IMR-90 (cell line): ENCODE measurements at places on chromosomes 1 and 21.

GRCh38 chr1:36154765-36155407, 1.1 kb upstream of the MAP7D1 start:
- H3K36me3 ChIP-seq: peaks cover 9% of the 10 kb centered on the region
- no peaks in the 10 kb centered on the region for H3K27me3 ChIP-seq
- peaks cover 29% of the 10 kb centered on the region for H3K4me1 ChIP-seq
- peak overlapping the region; percentile 95 for H3K27ac ChIP-seq
- H3K4me3 ChIP-seq: peak overlapping the region; percentile 98

GRCh38 chr21:40845441-40845995, 1.4 kb downstream of the DSCAM start:
- no peaks in the 10 kb centered on the region for H3K4me1 ChIP-seq
- H3K36me3 ChIP-seq: no peaks in the 10 kb centered on the region
- DNase-seq: peak; percentile 3
- H3K27ac ChIP-seq: no peak overlapping the region
- H3K27me3 ChIP-seq: no peaks in the 10 kb centered on the region

- H3K4me1 ChIP-seq: peaks cover 24% of the 10 kb centered on the region
- H3K36me3 ChIP-seq: peaks cover 10% of the 10 kb centered on the region; the same call in 1 of the 2 replicates
- no peak overlapping the region for H3K4me3 ChIP-seq
- DNase-seq: no peak
- H3K27me3 ChIP-seq: no peaks in the 10 kb centered on the region
Measured at GRCh38 chr1:164589961-164590507, 31.1 kb downstream of the PBX1 start.

DNA sequence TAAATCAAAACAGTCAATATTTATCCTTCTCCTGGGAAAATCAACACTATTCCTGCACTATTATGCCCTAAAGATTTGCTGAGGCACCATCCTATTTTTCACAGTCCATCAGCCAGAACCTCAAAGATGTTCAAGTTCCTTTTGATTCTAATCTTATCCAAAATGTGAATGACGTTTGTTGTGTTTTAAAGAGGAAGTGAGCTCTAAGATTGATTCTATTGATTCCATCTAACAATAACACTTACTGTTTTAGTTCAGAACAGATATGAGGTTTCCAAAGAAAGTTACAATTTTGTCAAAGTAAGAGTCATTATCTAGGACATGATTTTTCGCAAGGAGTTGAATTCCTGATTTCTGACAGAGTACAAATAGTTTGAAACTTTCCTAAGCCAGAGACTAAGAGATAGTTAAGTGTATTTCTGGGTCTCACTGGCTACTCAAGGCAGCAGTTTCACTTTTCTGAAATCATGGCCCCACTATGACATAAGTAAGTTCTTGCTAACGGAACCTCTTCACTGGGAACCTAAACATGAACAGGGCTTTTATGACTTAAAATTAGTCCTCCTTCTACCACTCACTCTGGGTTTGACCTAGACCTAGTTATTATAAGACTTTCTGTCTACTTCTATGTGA, 84.7 kb downstream of the LHX9 start:
- no peak overlapping the region for H3K4me3 ChIP-seq
- no peaks in the 10 kb centered on the region for H3K36me3 ChIP-seq
- no peaks in the 10 kb centered on the region for H3K27me3 ChIP-seq
- peak; percentile 64 for DNase-seq
- H3K4me1 ChIP-seq: no peaks in the 10 kb centered on the region
